ENCODE measurements at places on chromosomes 1 and 21. TPM values are rescaled to one million over a fixed set of nuclear protein-coding genes. Genes with fewer than 3 reads are reported as not detected.
A peak's percentile ranks its signal among the peaks of the same experiment; 100 is the strongest.

Gene PLA2G2D
- not detected for total RNA-seq

Gene ADAMTSL4
- 0.56 TPM for total RNA-seq

Gene FNDC5
- total RNA-seq, result 1.7 TPM

- no peak overlapping the region for H3K27ac ChIP-seq
- no peak overlapping the region for H3K4me3 ChIP-seq
- H3K27me3 ChIP-seq, result no peaks in the 10 kb centered on the region
- DNase-seq, result no peak
- peaks cover 11% of the 10 kb centered on the region for H3K4me1 ChIP-seq
Measured at GRCh38 chr1:12506281-12507280, 111.4 kb downstream of the DHRS3 start.

DNA sequence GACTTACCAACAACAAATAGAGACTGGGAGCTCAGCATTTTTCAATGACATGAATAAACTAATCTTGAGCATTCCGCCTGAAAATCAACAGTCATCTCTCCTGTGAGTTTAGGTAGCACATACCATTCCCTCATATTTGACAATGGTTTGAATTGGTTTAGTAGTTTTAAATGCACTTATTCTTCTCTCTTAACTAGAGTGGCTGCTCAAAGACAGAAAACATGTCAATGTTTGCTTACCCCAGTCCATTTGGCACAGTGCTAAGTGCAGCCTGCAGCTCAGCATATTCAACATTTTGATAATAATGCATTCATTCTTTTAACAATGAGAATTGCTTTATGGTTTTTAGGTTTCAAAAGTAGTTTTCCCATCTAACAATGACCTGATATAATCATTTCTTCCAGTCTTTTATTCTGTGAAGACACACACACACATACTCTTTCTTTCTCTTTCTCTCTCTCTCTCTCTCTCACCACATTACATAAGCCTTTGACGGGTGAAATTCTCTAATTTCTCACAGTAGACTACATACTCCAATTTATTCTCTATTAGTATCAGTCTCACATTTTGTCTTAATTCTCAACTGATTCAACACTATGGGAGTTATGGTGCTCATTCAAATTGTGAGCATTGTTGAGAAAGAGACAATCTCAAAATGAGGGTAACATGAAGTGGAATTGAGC, 432.3 kb downstream of the LRRIQ3 start:
- H3K27ac ChIP-seq, result no peak overlapping the region
- no peaks in the 10 kb centered on the region for H3K36me3 ChIP-seq
- DNase-seq, result no peak
- H3K4me3 ChIP-seq, result no peak overlapping the region
- H3K4me1 ChIP-seq, result no peaks in the 10 kb centered on the region
- H3K27me3 ChIP-seq, result no peaks in the 10 kb centered on the region

DNA sequence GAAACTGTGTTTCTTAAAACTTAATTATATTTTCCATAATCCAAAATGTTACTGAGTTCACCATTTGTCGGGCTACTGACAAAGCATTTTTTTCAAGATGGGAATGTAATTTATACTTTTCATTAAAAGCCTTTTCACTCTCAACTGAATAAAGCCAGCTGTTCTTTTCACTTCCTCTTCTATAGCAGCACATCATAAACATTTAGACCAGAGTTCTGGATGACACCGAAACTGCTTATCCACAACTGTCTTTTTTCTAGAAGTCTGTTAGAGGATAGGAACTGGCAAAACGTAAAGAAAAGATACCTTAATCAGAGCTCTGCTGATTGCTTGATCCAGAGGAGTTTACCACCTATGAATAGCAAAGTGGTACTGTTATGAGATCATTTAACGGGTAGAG, 594.7 kb downstream of the ADGRL2 start:
- H3K4me1 ChIP-seq, result no peaks in the 10 kb centered on the region
- H3K27ac ChIP-seq, result no peak overlapping the region
- DNase-seq, result no peak
- H3K27me3 ChIP-seq, result no peaks in the 10 kb centered on the region
- H3K36me3 ChIP-seq, result no peaks in the 10 kb centered on the region

DNA sequence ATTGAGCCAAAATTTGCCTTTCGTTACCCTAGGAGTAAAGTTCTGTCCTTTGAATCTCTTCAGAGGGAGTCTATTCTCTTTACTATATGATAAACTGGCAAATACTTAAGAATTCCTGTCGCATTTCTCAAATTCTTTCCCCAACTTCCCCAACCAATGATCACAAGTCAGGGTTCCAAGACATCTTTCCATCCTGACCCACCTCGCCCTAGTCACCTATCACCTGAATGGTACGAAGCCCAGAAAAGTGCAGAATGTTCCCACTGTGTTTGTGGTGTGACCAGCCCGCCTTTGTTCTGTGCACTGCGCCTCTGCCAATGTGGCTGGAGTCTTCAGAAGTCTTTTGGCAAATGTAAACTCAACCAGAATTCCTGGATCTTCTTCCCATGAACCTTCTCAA, 132.5 kb downstream of the RNF220 start:
- DNase-seq, result no peak
- H3K4me3 ChIP-seq, result no peak overlapping the region
- no peaks in the 10 kb centered on the region for H3K4me1 ChIP-seq

DNA sequence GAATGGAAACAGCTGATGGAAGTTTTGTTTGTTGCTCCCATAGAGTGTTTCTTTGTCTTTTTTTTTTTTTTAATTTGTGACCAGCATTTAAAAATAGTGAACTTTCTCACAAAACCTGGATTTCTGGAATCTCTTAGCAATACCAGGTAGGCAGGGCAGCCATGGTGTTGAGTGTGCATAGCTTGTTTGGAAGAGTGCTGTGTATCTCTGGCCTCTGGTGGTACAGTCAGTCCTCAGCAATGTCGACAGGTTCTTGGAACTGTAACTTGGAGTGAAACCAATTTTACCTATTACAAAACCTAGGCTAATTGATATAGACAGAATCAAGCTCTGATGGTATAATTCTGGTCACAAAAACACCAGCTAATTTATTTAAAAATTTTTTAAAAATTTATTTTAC, 6.7 kb downstream of the AADACL3 start:
- H3K36me3 ChIP-seq, result no peaks in the 10 kb centered on the region
- H3K4me3 ChIP-seq, result no peak overlapping the region
- no peaks in the 10 kb centered on the region for H3K27me3 ChIP-seq
- no peak overlapping the region for H3K27ac ChIP-seq
- H3K4me1 ChIP-seq, result no peaks in the 10 kb centered on the region
- DNase-seq, result no peak

GRCh38 chr1:235289859-235290739, 37.9 kb downstream of the ARID4B start:
- DNase-seq, result no peak
- H3K27ac ChIP-seq, result no peak overlapping the region
- H3K27me3 ChIP-seq, result no peaks in the 10 kb centered on the region
- H3K4me3 ChIP-seq, result no peak overlapping the region

DNA sequence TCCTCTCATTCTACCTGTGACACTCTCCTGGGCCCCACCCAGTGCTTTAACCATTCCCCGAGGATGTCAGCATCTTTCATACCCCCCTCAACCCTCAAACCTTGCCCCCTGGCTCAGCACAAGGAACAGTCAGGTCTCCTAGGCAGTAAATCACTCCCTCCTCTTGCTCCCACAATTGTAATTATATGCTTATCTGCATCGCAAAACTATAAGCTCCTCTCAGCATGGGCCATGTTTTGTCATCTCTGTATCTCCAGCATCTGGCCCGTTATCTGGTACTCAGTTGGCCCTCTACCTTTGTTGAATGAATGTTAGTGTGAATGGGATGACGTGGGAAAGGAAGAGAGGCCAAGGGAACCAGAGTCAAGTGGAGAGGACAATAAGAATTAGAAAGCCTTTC, 2.8 kb upstream of the ELOVL1 start:
- H3K36me3 ChIP-seq, result peaks cover 8% of the 10 kb centered on the region
- no peak overlapping the region for H3K4me3 ChIP-seq
- no peak for DNase-seq
- peaks cover 23% of the 10 kb centered on the region for H3K4me1 ChIP-seq
- H3K27me3 ChIP-seq, result no peaks in the 10 kb centered on the region

DNA sequence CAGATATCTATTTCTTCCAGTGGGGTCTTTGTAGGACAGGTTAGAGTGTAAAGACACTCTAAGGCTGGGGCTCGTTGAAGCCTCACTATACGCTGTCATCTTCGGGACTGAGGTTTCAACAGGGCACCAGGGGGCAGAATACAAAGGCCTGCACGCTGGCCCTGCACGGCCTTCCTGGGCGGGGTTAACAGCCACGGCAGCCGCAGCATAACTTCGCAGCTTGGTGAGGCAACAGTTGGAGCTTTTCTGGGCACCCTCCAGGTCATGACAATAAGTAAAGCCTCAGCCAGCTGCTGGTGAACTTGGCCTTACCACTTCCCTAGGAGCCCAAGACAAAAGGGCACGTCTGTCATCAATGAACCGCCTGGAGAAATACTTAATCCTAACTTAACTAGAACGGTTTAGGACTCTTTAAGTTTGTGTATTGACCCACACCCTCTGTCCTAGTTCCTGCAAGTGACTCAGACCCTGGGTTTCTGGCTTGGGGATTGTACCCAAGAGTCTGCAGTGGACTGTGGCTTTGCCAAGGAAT, 2.3 kb upstream of the RUNX1 start:
- H3K27me3 ChIP-seq, result no peaks in the 10 kb centered on the region
- peaks cover 29% of the 10 kb centered on the region for H3K4me1 ChIP-seq
- no peaks in the 10 kb centered on the region for H3K36me3 ChIP-seq
- no peak overlapping the region for H3K4me3 ChIP-seq

DNA sequence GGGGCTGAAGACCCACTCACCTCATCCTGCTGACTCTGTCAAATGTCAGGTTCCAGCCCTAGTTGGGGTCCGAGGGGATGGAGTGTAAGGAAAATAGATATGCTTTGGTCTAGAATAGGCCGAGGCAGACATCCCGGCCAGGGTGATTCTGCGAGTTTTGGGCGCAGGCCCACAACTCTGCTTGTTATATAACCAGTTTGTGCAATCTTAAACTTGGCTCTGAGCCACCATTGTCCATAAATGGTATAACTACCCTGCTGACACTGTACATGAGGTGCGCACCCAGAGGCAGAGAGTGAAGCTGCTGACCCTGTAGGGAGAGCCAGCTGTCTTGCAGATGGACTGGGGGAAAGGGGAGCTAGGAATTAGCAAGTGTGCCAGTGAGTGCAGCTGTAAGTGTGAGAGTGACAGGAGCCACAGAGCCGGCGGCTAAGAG, 1388.8 kb downstream of the AMY1C start:
- no peak overlapping the region for H3K4me3 ChIP-seq
- no peaks in the 10 kb centered on the region for H3K36me3 ChIP-seq
- DNase-seq, result no peak

GRCh38 chr21:45370575-45370974, 34.4 kb upstream of the COL18A1 start:
- no peak overlapping the region for H3K27ac ChIP-seq
- DNase-seq, result no peak
- H3K36me3 ChIP-seq, result no peaks in the 10 kb centered on the region
- H3K27me3 ChIP-seq, result no peaks in the 10 kb centered on the region
- peaks cover 19% of the 10 kb centered on the region for H3K4me1 ChIP-seq

DNA sequence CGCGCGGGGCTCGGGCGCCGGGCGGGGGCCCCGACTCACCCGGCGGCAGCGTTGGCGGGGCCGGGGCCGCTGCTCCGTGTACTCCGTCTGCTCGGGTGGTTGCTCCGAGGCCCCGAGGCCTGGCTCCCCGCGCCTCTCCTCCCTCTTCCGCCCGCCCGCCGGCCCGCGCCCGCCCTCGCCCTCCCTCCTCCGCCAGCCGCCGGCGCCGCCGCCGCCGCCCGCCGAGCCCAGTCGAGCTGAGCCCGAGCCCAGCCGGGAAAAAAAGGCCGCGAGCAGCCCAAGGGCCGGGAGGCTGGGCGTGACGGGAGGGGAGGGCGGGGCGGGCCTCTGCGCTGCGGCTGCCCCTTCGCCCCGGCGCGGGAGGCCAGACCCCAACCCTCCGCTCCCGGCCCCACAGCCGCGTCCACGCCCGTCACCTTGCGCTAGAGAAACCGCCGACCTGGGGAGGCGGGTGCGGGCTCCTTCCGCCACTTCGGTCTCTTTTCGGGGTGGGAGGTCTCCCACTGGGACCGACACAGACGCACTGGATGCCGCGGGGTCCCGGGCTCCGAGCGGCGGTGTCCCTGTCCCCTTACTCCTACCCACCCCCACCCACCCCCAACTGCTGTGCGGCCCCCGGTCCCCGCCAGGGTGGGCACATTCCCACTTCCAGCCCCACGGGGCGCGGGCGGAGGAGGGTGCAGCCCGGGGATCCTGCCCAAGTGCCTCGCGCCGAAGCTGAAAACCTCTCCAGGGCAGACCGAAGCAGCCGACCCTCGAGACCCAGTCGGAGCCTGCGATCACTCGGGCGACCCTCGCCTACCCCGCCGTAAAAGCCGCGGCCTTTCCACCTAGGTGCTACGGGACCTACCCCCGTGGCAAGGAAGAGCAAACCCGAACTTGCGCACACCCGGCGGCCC, at the start of gene CERS2:
CERS2 (minus strand) TSS at position 256 of the 899 bp plus-strand sequence. CDS start 5,745 bp downstream, outside the sequence.
- peaks cover 41% of the 10 kb centered on the region for H3K4me1 ChIP-seq
- H3K27me3 ChIP-seq, result no peaks in the 10 kb centered on the region
- peak within 1 kb of the TSS; percentile 64 for H3K4me3 ChIP-seq
- H3K27ac ChIP-seq, result peak within 1 kb of the TSS; percentile 87
- peak; percentile 69 for DNase-seq
- no peaks in the 10 kb centered on the region for H3K36me3 ChIP-seq

DNA sequence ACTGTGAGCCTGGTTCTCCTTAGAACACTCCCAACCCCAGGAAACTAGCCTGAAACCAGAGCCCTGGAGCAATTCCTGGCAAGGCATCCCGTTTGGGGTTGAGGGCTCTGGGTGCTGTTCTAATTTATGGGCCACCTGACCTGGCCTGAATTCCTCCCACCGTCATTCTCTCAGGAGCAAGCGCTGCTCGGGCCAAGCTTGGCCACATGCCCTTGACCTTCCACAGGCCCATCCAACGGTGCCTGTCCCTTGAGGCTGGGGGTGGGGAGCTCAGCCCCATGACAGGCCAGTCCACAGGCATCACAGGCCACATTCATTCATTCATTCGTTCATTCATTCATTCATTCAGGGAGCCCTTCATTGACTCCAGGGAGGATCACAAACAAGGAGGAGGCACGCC, 5.3 kb downstream of the PADI2 start:
- H3K27me3 ChIP-seq, result peaks cover 72% of the 10 kb centered on the region
- peaks cover 3% of the 10 kb centered on the region for H3K4me1 ChIP-seq
- H3K36me3 ChIP-seq, result no peaks in the 10 kb centered on the region
- H3K4me3 ChIP-seq, result no peak overlapping the region
- no peak overlapping the region for H3K27ac ChIP-seq

DNA sequence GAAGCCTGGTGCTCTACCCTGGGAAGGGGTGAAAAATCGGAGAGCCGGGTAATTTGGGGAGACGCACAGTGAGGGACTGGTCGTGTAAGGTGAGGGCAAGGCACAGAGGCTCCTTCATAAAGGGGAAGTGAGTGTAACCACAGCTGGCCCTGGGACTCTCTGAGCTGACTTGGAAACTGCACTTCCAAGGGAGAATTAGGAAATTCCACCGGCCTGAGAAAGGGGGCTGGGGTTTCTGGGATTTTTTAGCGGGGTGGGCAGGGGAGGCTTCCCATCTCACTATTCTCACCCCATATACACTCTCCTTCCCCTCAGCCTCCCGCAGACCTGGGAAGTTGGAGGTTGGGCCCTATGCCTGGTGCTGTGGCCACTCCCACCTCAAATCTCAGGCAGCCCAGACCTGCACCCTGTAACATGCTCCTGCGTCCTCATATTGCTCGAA, 88.3 kb upstream of the IPO9 start:
- DNase-seq, result no peak
- no peaks in the 10 kb centered on the region for H3K27me3 ChIP-seq
- peaks cover 47% of the 10 kb centered on the region for H3K4me1 ChIP-seq
- H3K36me3 ChIP-seq, result peaks cover 2% of the 10 kb centered on the region
- no peak overlapping the region for H3K27ac ChIP-seq
